ENCODE measurements at places on chromosomes 2 and 18. TPM values are rescaled to one million over a fixed set of nuclear protein-coding genes. Genes with fewer than 3 reads are reported as not detected.
A peak's percentile ranks its signal among the peaks of the same experiment; 100 is the strongest.

Gene MOGAT1
- 0.45 TPM for total RNA-seq

Gene LIMS3
- 1.8 TPM for total RNA-seq

Gene ANKRD62
- not detected for total RNA-seq

Gene TEX44
- total RNA-seq = not detected

Gene MAPK4
- 7.5 TPM for total RNA-seq

Gene ASPRV1
- 0.67 TPM for total RNA-seq

DNA sequence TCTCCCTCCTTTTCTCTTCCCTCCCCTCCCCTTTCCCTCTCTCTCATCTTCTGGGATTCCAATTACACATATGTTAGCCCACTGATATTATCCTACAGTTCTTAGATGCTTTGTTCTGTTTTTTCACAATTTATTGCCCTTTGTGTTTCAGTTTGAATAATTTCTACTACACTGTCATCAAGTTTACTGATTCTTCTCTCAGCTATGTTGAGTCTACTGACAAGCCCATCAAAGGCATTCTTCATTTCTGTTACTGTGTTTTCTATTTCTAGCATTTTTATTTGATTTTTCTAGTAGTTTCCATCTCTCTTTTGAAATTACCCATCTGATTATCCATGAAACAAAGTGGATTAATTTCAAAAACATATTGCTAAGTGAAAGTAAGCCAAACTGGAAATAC is 219.6 kb downstream of the TNS1 start:
- no peak for DNase-seq

GRCh38 chr2:64220894-64221617 is 76.8 kb upstream of the PELI1 start:
- no peak for DNase-seq

- DNase-seq = no peak
These were observed 368.2 kb downstream of the CDH2 start for GRCh38 chr18:27808683-27809082.

DNA sequence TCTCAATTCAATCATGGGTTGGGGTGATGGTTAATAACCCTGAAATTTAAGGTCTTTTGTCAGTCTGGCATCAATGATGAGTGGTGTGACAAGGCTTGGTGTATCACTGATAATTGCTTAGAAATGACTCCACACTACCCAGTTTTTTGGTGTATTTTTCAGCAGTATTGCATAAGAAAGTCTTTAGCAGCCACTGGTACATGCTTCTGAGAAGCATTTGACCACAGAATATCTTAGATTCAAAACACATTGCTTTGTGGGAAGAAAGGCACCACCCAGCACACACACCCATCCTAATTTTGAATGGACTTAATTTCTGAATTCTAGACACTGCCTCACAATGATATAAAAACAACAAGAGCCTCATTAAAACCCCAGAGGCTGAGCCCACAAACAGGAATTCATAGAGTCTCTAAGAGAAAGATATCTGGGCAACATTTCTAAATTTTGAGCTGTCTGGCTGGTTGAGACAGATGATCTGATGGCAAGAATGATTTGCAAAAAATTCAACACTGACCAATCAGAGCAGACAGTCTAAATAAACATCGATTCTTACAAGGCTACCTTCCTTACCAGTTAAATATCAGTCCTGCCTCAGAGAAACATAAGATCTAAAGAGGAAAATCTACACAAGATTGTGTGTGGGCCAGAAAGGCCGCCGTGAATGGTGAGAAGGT is 114.7 kb upstream of the CYP1B1 start:
- no peak for DNase-seq

GRCh38 chr2:75174981-75175380 is 24.3 kb downstream of the TACR1 start:
- DNase-seq = no peak

- DNase-seq = no peak
These were observed 88.3 kb downstream of the SOWAHC start for GRCh38 chr2:109702250-109702985.

- no peak for DNase-seq
These were observed 550 bp downstream of the MYL12B start for GRCh38 chr18:3262234-3263131.

DNA sequence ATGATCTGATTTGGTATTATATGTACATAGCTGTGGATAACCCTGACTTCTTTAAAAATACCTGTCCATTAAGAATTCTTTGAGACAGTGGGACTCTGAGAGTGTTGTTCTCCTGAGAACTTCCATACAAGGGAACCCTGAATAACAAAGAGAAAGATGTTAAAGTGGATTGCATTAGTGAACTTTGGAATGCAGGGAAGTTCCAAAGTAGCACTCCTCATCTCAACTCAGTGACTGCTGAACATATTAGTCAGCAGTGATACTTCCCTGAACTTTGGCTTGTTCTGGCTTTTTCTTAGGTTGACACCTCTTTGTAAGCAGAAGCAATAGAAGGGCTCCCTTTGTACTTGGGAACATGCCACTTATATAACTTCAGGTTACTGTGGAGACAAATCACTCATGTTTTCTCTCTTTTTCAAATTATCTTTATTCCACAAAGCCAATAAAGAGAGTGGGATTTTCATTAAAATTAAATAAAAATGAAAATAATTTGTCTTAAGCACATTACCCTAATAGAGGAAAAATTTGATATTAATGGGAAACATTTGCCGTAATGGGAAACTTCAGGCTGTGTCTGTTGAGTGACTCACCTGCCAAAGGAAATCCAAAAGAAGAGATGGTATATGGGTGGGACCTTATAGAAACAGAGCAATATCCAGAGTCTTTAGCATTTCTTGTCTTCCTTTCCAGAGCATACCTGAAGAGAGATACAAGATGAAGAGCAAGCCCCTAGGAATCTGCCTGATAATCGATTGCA is 33.3 kb downstream of the CFLAR start:
- DNase-seq = no peak

GRCh38 chr2:17588031-17588430 is 47.5 kb downstream of the VSNL1 start:
- DNase-seq = no peak

GRCh38 chr2:99648178-99648844 is 158.5 kb upstream of the REV1 start:
- DNase-seq = no peak

DNA sequence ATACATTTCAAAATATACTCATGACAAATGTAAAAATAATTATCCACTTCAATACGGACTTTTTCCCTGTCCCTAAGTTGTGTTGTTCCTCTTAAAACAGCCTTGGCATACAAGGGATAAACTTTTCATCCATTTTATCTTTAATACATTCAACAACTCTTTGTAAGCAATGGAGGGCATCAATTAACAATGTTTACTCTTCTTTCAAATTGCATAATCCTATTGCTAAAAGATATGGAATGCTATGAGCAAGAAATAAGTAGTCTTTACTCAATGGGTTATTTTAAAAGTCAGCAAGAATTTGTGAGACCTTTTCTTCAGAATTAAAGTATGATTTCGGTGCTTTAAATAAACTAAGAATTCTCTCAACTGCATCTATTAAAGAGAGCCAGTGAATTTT is 41.9 kb downstream of the SCN9A start:
- no peak for DNase-seq

GRCh38 chr2:20953146-20953824 is 90.6 kb downstream of the APOB start:
- no peak for DNase-seq

- DNase-seq = no peak
These were observed 13.2 kb downstream of the ATG16L1 start for GRCh38 chr2:233264667-233265066.

DNA sequence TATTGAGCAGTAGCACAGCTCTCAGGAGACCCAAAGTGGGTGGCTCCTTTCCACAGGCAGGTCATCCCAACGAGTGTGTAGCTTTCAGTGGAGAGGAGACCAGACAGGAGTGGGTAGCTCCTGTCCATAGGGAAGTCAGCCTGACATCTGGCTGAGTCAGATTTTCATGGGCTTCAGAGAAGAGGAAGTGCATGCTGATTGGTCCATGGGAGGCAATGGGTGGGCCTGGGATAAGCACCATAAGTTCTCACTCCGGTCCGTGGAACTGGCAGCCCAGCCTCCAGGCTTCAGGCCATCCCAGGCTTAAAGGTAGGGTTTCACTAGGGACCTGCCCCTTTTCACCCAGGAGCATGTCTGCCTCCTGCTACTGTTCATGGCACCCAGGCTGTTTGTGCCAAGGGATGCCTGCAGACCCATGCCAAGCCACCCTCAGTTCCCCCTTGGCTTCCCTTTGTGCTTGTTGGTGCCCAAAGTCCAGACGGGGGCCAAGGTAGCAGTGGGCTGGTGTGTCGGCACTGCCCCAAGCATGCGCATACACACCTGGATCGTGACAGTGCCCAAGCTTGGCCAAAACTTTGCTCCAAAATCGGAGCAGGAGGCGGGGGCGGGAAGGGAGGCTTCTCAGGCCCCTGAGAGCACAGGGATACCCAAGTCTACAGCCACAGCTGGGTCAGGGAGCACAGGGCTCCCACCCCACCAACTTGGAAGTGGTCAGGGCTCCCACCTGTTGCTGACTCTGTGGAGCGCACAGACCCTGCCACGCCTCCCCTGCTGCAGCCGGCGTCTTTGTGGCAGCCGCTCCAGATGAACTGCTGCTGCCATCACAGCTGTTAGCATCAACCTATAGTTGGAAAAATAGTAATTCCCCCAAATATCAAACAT is 26.4 kb downstream of the MARCHF7 start:
- DNase-seq = no peak

GRCh38 chr2:128421861-128422311 is 103.2 kb upstream of the HS6ST1 start:
- DNase-seq = peak; percentile 56

- peak; percentile 25 for DNase-seq
These were observed 44.7 kb upstream of the SH3RF3 start for GRCh38 chr2:109084341-109084740.

GRCh38 chr18:40355726-40356125 is 1599.3 kb upstream of the PIK3C3 start:
- no peak for DNase-seq

GRCh38 chr2:133817680-133818566 is 249.7 kb upstream of the NCKAP5 start:
- no peak for DNase-seq

GRCh38 chr2:172345956-172346555 is 81.3 kb upstream of the ITGA6 start:
- DNase-seq = no peak

DNA sequence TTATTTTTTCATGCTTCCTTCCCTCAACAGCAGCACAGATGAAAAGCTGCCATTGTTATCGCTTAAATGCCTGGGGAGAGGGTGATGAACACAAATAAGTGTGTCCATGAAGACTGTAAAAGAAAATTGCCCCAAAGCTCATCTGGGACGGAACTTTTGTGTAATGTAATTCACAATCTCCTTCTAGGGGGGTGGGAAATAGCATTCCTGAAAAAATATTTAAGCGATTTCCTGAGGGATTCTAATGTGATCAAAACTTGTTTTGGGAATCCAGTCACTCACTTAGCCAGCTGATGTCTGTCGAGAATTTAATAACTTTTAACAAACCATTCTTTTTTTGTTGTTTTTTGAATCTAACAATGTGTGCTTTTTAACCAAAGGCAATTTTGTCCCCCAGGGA is 427.9 kb downstream of the PLCL1 start:
- DNase-seq = no peak

DNA sequence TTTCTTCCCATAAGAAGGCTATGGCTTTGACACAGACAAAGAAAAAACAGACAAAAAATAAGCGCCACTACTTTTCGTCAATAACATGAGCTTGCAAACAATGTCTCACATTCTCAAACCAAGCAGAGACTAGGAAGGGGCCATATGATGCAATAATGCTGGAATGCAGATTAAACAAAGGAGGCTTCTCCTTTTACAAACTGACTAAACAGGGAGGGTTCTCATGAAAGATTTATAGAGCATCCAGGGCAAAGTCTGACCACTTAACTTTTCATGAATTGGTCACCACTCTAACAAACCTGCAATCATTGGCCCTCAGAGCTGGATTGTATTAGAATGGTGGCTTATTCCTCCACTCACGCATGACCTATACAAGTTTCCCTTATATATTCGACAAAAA is 663.3 kb upstream of the CHAC2 start:
- DNase-seq = no peak

DNA sequence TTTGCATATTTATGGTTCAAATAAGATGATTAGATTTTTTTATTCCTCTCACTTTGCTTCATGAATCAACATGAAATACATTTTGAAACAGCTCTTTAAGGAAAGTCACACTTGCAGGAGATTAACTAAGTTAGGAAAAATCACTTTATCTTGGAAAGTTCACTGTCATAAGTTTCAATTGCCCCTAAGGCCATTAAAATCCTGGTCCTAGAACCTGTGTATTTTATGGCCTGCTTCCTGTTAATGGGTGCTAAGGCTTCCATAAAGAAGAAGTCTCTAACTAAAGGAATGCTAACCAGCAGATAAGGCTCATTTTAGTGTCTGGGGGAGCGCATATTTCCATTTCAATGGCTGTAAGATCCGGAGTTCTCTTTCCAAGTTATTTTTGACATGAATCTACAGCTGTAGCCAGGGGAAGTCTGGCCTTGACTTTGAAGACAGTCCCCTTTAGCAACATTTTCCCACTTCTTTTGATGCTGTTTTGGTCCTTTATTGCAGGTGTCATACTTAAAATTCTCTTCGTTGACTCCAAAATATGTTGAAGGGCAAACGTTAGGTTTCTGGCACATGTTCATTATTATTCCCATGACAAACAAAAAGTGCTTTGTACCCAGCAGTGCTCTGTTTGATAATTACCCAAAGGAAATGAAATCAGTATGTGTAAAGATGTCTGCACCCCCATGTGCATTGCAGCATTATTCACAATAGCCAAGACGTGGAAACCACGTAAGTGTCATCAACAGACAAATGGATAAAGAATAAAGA is 34.4 kb upstream of the SH3BP4 start:
- DNase-seq = no peak

DNA sequence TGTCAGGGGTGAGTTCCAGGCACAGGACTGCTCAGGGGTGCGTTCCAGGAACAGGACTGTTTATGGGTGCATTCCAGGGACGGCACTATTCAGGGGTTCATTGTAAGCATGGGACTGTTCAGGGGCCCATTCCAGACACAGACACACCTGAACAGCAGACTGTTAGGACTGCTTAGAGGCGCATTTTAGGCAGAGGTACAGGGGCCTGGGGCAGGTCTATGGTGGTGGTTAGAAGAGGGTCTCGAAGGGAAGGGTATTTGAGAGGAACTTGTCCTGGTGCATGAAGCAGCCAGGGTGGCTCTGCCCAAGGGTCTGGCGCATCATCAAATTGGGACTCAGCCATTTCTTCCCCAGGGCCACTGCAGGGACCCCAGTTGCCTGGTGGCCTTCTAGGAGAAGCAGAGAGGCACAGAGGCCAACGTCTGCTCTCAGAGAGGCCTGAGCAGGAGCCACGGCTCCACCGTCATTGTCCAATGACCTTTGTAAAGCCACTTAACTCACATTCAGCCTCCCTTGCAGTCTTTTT is 14.8 kb upstream of the MLPH start:
- DNase-seq = no peak

Measured in type B pancreatic cell (in vitro differentiated cells).